ENCODE measurements at places on chromosomes 6 and 20.
A peak's percentile ranks its signal among the peaks of the same experiment; 100 is the strongest.

- DNase-seq, result no peak
Measured at GRCh38 chr6:1200409-1201101, 111.3 kb upstream of the FOXQ1 start.

DNA sequence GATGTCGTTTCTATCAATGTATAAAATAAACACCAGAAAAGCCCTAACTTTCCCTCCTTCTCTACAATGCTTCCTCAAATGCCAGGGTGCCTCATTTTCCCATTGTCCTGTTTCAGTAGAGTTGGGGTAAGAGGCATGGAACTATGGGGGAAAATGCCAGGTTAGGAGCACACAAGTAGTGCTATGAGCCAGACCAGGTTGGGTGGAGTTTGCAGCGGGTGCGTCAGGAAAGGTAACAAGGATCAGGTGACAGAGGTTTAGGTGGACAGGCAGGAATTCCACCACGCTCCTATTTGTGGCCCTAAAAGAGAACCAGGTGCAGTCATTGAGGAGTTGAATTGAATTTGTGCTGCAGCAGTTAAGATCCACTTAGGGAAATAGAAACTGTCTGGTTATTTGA, 36.5 kb downstream of the SYTL3 start:
- no peak for DNase-seq

GRCh38 chr6:28948782-28949486, 25.1 kb upstream of the TRIM27 start:
- DNase-seq, result no peak

DNA sequence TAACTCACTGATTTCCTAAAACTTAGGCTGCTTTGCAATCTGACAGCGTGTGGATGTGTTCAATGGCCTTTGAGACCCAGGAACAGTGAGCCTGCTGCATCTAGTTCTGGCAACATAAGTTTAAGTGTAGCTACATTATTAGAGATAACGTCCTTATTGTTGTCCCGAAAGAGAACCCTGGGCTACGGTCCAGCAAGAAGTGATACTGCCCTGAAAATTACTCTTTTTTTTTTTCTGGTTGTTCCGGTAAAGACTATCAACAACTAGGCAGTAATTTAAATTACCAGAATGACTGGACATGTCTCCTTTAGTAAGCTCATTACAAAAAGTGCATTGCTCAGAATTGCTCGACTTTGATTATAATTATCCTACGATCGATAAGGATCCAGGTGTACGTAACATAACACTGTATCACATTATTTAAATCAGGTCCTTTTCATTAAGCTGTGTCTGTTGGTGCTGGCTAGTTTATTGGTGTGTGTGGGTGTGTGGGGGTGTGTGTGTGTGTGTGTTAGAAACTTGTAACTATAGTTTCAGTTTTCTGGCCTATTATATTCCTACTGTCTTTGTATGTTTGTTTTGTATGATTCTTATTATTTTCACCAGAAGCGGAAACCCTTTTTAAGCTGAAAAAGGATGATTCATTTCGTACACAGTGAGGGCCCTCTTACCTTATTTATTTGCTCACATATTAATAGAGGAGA, 3.0 kb downstream of the TSHZ2 start:
- peak; percentile 10 for DNase-seq

- DNase-seq, result no peak
Measured at GRCh38 chr6:47852727-47853126, 70.9 kb downstream of the OPN5 start.

DNA sequence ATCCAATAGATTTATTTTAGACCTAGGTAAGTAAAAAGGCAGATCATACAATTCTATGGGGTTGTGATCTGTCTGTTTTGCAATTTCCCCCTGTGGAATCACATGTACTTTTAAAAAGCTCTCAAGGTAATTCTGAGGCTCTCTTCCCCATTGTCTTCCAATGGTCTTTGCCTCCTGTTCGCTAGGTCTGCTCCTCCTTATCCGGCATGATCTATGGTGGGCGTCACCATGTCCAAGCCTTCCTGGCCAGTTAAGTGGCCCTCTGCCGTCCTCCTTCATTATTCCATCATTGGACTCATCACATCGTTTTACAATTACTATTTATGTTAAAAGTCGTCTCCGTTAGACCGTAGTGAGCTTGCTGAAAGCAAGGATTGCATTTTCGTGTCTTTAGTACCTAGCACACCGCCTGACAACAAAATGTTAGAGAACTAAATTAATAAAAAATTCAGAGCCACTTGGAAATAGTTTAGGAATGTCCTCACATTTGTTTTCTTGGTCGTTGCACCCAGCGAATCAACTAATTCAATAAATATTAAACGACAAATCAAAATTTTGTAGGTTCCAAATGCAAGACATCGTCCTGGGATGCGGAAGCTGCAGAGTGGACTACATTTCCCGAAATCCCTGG, 2.2 kb upstream of the STXBP5 start:
- no peak for DNase-seq

Data from activated CD4-positive, CD25-positive, alpha-beta regulatory T cell treated with anti-CD3 and anti-CD28 coated beads, Interleukin-2, amount 50 U/mL, for 16 hours (primary cell).